ENCODE measurements at places on chromosomes 3 and 15.
A peak's percentile ranks its signal among the peaks of the same experiment; 100 is the strongest.

GRCh38 chr15:52255008-52255407 is 40.6 kb downstream of the MYO5C start:
- no peak for DNase-seq

- DNase-seq = no peak
Observed at GRCh38 chr3:37582086-37582485, 279.6 kb upstream of the CTDSPL start.

- DNase-seq = no peak
Observed at GRCh38 chr15:41554915-41555314, 4.1 kb upstream of the TYRO3 start.

DNA sequence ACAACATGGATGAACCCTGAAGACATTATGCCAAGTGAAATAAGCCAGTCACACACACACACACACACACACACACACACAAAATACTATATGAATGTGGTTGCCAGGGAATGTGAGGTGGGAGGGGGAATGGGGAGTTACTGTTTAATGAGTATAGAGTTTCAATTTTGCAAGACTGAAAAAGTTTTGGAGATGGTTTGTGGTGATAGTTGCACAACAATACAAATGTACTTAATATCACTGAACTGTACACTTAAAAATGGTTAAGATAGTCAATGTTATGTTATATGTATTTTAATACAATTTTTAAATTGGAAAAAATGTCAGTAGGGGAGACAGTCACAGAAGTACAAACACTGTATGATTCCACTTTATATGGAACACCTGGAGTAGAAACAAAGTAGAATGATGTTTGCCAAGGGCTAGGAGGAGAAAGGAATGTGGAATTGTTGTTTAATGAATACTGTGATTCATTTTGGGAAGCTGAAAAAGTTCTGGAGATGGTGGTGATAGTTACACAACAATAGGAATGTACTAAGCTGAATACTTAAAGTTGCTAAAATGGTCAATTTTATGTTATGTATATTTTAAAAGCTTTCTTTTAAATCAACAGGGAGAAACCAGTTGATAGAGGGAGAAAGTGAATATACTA is 76.6 kb downstream of the RPL39L start:
- DNase-seq = no peak

DNA sequence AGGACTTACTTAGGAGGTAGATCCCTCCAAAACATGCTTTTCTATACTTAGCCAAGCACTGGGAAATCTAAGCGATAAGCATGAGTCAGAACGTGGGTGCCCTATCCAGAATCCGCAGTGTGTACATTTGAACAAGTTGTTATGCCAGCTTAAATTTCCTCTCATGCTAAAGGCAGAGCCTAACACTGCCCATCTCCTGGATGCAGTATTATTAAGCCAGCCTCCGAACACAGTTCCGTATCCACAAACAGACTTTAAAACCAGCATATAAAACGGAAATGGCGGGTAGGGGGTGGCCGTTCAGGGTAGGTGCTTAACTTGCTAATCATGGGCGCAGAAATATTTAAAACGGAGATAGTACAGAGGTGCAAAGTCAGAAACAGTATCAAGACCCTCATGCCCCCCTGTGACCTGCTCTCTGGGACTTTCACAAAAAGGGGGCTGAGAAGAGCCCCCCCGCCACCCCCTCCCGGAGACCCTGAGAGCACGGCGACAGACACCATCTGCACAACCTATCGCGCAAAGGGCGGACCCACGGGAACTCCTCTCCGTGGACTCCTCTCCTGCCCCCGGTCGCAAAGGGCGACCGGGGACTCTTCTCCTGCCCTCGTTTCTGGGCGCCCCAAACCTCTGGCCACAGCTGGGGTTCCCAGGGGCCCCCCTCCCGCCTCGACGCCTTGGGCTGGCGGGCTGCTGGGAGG is 889 bp upstream of the LRRIQ4 start:
- peak; percentile 10 for DNase-seq

GRCh38 chr15:46277451-46277850 is 642.6 kb downstream of the SQOR start:
- no peak for DNase-seq

GRCh38 chr15:41811432-41812195 is 16.3 kb upstream of the JMJD7 start:
- peak; percentile 73 for DNase-seq
